ENCODE measurements at places on chromosomes 2 and 18.

DNA sequence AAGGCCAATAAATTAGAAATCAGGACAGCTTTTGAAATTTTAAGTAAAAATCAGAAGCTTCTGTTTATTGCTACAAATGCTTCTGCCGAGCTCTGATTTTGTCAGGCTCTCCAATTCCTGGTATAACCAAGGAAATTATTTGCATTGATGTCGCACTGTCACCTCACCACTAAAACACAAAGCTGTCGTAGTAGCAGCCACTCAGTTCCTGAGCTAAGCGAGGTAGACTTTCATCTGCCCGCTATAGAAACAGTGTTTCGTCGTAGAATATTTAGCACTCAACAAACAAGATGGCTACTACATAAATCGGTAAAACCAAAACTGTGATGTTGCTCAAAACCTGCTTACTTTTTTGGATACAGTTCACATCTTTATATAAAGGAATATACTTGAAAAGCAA is 141.3 kb upstream of the FOSL2 start:
- DNase-seq: no peak

GRCh38 chr2:165801176-165801575 is 7.1 kb upstream of the GALNT3 start:
- no peak for DNase-seq

GRCh38 chr18:52409727-52410126 is 69.7 kb downstream of the DCC start:
- peak; percentile 37 for DNase-seq

DNA sequence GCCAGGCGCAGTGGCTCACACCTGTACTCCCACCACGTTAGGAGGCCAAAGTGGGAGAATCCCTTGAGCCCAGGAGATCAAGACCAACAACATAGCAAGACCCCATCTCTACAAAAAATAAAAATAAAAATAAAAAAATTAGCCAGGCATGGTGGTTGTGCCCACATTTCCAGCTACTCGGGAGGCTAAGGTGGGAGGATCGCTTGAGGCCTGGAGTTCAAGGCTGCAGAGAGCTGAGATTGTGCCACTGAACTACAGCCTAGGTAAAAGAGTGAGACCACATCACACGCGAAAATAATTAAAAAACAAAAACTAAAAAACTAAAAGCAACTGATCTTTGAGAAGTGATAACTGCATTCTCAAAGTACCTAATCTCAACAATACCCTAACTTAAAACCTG is 1.8 kb downstream of the C2orf76 start:
- no peak for DNase-seq

DNA sequence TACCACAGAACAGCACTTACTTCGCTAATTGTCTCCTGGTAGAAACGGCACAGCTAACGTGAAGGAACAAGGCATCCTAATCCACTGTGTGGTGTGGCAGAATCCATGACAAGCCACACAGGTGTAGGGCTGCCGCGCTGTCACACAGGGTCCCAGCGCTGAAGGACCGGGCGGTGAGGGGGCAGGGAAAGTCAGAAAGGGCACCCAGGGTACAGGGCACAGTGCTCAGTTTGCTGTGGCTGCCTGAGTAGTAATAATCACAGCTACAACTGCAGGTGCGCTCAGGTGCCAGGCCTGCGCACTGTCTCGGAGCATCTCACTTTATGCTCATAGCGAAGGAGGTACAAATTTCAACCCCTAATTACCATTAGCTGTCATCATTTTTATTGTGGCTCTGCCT is 55.2 kb upstream of the CAB39 start:
- DNase-seq: no peak

- DNase-seq: no peak
Observed at GRCh38 chr2:10190737-10191532, 68.4 kb downstream of the RRM2 start.

DNA sequence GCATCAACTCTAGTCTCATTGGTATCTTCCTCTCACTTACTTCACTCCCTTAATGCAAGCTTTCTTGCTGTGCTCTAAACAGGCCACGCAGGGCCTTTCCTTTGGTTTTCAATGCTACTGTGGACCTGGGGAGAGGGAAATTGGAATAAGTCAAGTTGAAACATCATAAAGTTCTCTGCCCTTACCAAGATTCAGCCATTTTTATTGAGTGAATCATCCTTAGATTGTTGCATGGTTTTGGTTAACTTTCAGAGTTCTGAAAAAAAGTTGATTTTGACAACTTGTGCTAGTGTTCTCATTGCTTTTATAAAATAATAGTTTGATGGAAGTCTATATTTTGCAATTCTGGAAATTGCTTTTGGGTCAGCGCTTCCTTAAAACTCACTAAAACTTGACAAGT is 852.8 kb upstream of the ACVR2A start:
- DNase-seq: no peak

DNA sequence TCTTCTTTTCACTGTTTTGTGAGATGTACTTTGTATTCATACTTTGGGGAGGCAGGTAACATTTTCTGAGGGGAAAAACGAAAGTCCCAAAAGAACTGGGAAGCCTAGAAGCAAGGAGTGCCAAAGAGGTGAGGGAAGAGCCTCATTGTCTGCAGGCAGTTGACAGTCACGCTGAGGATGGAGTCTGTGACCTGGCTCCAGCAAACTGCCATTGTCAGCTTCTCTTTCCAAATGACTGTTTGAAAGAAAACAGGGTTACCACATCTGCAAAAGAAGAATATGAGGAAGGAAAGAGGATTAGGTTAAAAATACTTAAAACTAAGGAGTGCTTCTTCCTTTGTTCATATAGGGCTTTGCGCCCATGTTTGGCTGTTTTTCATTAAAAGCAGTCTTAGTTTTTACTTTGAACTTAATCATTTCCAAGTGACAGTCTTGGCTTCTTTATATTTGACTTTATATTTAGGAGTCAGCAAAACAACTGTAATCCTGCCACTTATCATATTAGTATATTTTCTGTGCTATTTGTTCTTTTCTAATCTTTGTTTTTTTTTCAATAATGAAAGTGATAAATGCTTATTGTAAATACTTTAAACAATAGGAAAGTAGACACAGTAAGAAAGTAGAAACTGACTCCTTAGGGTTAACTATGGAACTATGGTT is 35.0 kb downstream of the CERS6 start:
- peak; percentile 13 for DNase-seq

- DNase-seq: no peak
Observed at GRCh38 chr2:145563741-145564615, 1044.1 kb upstream of the ZEB2 start.

- no peak for DNase-seq
Observed at GRCh38 chr2:143891879-143892308, 628.0 kb downstream of the ZEB2 start.

GRCh38 chr2:36732673-36733036 is 36.1 kb downstream of the VIT start:
- DNase-seq: no peak

- no peak for DNase-seq
Observed at GRCh38 chr2:67845621-67846369, 217.0 kb downstream of the C1D start.

DNA sequence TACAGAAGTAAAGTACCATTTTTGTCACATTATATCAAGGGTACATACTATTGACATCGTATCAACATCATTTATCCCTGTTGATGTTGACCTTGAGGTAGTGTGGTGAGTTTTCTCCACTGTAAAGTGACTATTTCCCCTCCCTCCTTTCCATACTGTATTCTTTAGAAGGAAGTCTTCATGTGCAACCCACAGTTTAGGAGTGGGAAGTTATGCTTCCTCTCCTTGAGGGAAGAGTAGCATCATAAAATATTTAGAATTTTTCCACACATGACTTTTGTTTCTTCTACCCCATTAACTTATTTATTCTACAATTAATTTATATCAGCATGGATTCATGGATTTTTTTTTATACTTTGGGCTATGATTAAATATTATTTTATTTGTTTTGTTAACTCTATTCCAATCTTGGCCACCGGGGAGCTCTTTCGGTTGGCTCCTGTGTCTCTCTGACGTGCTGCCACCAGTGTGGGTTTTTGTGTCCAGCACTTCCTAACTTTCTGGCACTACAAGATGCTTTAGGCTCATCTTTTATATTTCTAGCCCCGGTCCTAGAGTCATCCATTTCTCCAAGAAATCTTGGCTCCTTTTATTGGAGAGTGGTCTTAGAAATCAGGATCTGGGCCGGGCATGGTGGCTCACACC is 19.0 kb downstream of the AQP12B start:
- DNase-seq: no peak

- DNase-seq: peak; percentile 68
Observed at GRCh38 chr2:9473985-9474360, 378 bp upstream of the IAH1 start.

GRCh38 chr2:61771904-61772845 is 81.7 kb downstream of the FAM161A start:
- DNase-seq: no peak

GRCh38 chr2:237570776-237571335 is 4.5 kb downstream of the PRLH start:
- no peak for DNase-seq

Measured in GM20000 (cell line).